ENCODE measurements at places on chromosomes 1 and 21. TPM values are rescaled to one million over a fixed set of nuclear protein-coding genes. Genes with fewer than 3 reads are reported as not detected.
A peak's percentile ranks its signal among the peaks of the same experiment; 100 is the strongest.

The KIAA0040 gene
- 5.8 TPM for total RNA-seq

The FYB2 gene
- total RNA-seq, result not detected

DNA sequence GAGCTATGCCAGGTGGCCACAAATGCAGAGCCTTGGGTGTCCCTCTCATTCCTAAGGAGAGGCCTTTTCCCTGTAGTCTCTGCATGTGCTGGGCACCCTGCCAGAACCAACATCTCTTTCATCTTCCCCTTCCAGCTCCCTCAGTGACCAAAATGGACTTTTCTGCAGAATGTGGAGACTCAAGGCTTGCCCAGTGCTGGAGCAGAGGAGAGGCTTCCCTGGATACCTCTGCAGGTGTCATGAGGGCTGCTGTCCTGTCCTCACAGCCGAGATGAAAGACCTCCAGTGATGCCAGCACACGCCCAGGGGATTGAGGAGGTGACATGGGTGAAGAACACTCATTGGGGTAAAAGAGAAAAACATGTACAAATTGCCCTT lies 347.0 kb upstream of the AJAP1 start:
- DNase-seq, result no peak

DNA sequence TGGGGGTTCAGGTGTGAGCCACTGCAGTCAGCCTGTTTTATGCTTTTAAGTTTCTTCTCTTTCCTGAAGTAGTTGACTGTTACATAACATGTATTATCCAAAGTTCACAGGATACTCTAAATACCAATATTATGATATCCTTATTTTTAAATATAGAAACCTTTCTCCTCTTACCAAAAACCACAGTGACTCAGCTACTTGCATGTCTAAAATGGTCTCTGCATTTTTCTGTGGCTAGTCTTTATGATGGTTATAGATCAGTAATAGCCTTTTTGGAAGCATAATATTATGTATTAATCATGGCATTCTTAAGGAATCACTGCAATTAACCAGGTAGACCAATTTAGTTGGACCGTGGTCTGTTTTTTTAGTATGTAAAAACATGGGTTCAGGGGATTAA lies 210.8 kb upstream of the CACYBP start:
- DNase-seq, result peak; percentile 53

DNA sequence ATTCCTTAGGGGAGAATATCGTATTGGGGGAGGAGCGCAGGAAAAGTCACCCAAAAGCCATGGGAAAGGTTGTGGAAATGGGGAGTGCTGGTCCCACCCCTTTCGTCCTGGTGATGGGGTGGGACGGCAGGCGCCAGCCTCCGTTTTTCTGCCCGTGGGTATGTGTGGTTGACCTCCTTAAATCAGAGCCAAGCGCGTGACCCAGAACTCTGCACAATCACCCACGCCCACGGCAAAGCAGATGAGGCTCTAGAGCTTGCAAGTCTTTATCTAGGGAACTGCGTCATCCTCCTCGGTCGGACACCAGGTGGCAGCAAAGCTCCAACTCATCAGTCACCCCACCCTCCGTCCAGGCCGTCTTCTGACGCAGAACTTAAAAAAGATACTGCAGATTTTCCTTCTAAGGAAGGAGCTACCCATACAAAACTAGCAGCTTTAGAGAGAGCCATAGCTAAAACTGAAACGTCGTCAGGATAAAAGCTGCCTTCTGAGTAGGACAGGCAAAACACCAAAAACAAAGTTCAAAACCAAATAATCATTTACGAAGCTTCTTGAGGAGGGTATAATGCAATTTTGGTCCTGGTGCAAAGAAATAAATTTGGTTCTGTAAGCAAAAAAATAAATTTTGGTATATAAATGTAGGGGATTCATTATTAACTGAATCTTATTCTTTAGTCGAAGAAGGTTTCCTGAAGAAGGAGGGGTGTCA lies 62.0 kb downstream of the TBX19 start:
- peak; percentile 83 for DNase-seq

The POU3F1 gene
- not detected for total RNA-seq

DNA sequence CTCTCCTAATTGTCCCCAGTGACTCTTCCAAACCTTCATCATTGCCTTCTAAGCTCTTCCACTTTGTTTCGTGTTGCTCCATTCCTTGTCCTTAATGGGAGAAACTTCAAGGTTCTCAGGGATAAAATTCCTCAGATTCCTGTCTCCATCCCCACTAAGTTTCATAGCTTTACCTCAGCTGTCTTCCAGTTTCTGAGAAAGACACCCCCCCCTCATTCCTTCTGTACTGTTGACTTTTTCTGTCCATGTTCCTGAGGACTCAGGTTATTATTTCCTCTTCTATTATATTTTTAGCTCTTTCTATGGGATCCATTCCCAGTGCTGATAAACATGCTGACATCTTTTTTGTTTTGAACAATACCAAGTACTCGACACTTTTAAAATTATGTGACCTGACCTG lies 215.3 kb upstream of the PTGFR start:
- DNase-seq, result no peak

The ADORA3 gene
- not detected for total RNA-seq

- DNase-seq, result no peak
These were observed 1165.1 kb upstream of the NCAM2 start for GRCh38 chr21:19833082-19833481.

The BACE2 gene
- 109 TPM for total RNA-seq

DNA sequence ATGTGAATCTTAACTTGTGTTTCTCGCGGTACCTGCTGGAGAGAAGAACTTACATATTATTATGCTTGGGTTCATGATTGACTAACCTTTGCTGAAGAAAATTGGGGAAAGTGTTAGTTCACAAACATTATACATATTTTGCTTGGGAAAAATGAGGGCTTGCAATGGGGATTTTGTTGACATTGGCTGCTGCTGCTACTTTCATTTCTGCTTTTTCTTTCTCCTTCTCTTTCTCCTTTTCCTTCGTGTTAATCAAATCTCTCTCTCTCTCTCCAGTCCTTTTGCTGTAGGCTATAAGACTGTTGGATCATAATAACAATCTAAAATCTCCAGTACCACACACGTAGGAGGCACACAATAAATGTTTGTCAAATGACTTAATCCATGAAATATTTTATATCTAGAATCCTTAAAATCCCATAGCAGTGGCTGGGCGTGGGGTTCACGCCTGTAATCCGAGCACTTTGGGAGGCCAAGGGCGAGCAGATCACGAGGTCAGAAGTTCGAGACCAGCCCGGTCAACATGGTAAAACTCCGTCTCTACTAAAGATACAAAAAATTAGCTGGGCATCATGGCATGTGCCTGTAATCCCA lies 23.0 kb downstream of the IRF2BP2 start:
- no peak for DNase-seq

DNA sequence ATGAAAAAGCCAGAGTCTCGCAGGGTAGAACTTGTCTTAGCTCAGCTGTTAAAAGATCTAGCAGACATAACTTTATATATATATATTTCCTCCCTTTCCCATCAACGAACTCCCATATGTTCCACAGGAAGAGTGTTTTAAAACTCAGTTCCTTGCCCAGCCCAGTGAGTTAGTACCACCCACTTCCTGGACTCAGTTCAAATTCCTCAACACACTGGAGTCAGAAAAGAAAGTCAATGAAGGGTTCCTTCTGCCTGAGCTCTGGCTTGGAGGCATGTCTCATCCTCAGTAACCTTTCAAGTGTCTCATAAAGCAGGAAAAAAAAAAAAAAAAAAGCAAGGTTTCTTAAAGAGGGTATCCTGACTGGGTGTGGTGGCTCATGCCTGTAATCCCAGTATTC lies 15.6 kb downstream of the TPM3 start:
- DNase-seq, result no peak

GRCh38 chr1:227065311-227065710 lies 125.2 kb downstream of the COQ8A start:
- DNase-seq, result no peak

DNA sequence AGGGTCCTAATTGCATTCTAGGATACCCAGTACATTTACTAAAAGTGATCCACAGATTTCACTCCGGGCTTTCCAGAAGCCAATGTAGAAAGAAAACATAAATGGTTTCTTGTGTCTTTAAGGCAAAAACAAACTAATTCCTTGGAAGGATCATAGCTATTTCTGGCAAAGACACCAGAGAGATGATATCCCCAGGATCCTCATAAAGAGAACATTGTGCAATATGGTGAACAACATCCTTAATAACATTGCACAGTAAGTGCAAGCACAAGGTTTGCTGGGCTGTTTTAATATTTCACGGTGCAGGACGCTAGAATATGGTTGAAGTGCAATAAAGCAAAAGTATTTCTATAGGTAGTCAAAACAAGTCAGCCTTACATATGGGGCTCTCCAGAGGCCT lies 83.0 kb downstream of the NTPCR start:
- DNase-seq, result no peak

GRCh38 chr1:117339866-117340700 lies 27.2 kb upstream of the MAN1A2 start:
- peak; percentile 78 for DNase-seq

GRCh38 chr21:21114461-21114860 lies 116.3 kb downstream of the NCAM2 start:
- DNase-seq, result peak; percentile 61
